ENCODE measurements at places on chromosomes 11 and 22.
A peak's percentile ranks its signal among the peaks of the same experiment; 100 is the strongest.

DNA sequence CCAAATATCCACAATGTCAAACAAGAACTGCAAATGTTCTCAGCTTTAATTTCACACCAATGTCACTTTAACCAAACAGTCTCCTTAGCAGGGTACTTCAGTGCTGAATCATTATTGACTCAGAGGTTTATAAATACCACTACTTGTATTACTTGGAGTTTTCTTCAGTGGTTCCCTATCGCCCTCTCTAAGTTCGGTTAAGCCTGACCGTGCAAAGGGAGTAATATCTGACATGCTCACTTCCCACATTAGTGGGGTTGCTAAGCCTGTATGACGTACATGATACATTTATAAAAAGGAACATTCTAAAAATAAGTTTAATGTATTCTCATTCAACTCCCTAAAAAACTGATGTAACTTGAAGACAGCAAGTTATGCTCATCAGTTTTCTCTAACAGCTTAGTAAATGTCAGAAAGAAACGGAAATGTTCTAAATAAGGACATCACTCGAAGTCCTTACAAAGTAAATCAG lies 93.1 kb upstream of the ZC3H12C start:
- DNase-seq, result no peak

GRCh38 chr11:76231121-76231738 lies 24.9 kb upstream of the WNT11 start:
- DNase-seq, result no peak

DNA sequence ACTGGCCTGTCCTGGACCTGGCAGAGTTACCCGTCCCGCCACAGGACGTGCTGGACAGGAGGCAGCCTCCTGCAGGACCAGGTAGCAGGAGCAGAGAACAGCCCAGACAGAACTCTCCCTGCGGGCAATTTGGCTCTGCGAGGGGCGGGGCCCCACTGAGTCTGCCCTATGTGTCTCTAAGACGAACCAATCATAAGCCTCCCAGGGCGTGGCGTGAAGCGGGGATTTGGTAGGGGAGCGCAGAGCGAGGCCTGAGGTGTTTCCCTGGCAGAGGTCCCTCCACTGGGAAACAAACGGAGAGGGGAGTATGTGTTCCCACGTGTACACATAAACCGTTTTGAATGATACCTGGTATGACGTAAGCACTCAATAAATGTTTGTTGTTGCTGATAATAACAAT lies 7.4 kb downstream of the CD82 start:
- no peak for DNase-seq

- no peak for DNase-seq
These were observed 13.7 kb downstream of the AMOTL1 start for GRCh38 chr11:94781837-94782236.

DNA sequence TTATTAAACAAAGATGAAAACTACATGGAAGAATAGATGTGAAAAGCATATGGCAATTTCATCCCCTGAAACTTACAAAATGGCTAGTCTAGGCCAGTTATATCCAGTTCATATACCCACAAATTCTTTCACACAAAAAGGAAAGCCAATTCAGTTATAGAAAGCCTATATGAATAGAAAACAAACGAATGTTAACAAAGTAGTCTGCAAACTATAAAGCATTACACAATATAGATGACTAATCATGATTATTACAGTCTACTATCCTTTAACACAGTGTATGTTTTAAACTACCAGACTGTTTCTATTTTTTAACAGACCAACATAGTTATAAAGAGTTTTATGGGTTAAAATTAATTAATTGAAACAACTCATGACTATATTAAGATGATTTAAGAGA lies 12.1 kb downstream of the DCUN1D5 start:
- DNase-seq, result no peak

DNA sequence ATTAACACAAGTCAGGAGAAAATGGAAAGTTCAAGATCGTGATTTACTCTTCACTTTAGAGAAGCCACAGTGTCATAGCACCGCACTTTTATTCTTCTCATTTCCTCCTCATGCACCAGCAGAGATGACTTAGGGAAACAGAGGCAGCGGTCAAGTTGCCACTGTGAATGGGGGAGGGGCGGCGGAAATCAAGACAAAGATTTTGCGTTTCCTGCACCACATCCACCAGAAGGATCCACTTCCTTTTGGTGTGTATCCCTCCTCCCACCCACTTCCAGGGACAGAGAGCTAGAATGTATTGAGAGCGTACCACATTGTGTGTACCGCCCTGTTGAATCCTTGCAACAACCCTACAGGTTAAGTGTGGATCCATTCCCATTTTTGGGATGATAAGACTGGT lies 21.8 kb downstream of the TSPAN18 start:
- no peak for DNase-seq

DNA sequence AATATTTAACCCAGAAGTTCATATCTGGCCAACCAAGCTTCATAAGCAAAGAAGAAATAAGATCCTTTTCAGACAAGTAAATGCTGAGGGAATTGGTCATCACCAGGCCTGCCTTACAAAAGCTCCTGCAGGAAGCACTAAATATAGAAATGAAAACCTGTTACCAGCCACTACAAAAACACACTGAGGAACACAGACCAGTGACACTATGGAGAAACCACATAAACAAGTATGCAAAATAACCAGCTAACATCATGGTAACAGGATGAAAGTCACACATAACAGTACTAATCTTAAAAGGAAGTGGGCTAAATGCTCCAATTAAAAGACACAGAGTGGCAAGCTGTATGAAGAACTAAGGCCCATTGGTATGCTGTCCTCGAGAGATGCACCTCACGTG lies 311.4 kb downstream of the DYNC2H1 start:
- no peak for DNase-seq

GRCh38 chr11:5090668-5091067 lies 21.3 kb downstream of the OR52E1 start:
- no peak for DNase-seq

- no peak for DNase-seq
These were observed 91.9 kb upstream of the BID start for GRCh38 chr22:17866127-17866526.

DNA sequence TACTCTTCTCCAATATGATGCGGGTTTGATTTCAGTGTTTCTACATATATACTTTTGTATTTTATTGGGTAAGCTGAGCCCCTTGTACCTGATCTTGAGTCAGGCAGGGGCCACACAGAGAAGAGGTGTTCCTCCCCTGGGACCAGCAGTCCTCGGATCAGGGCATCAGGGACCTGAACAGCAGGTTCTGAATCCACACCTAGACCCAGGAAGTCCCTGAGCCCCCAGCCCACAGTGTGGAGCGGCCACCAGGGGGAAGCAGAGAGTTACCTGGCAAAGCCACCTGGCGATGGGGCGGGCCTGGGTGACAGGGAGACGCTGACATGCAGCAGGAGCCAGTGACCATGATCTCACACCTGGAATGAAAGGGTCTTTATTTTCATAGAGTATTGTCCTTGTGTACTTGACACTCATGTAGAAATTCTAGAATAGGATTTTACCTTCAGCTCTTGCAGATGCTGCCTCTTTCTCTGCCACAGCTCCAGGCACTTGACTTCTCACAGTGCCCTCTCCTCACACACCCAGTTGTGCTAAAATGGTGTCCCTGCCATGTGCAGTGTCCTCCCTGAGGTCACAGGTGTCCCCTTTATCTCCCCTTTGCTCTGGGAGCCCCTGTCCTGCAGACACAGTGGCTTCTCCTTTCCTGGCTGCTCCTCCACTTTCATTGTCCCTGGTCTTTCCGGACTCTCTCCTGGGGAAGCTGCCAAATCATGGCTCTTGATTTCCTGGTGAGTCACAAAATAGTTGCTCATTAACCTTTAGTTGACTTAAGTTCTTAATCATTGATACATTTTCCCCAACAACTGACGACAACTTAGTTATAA lies 48.5 kb downstream of the GGTLC2 start:
- peak; percentile 59 for DNase-seq

DNA sequence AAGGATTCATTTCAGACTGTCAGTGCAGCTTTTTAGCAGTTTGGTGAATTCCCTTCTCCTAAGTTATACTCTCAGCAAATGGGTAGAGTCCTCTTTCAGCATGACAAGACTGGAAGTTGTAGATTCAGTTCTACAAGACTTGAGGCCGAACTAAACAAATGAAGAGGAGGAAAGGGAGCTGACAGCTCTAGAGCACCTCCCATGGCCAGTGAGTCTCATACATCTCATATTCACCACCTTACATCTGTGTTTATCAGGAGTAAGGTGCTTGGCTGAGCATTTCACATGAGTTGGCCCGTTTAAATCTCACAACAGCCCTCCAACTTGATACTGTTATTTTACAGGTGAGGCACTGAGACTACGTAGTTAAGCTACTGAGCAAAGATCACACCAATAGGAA lies 30.4 kb downstream of the SEZ6L start:
- DNase-seq, result no peak

- no peak for DNase-seq
These were observed 96.9 kb downstream of the MTMR3 start for GRCh38 chr22:29979777-29980321.

GRCh38 chr11:122339436-122340060 lies 223.5 kb upstream of the BLID start:
- no peak for DNase-seq

DNA sequence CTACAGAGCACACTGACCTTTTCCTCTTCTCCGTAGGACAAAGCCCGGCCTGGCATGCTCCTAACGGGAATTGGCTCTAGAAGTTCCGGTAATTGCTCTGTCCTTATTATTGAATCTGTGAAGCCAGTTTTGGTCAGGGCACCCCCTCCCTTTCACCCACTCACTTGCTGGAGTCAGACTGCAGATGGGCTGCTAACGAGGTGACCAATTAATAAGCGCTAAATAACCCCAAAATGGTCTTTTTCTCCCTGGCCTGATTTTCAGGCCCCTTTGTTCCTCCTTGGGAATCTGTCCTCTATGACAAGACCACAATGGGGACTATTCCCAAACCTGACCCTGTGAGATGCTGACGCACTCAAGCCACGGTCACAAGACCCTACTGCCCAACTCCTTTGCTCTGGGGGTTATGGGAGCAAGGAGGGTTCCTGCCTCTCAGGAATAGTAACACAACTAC lies 610.0 kb upstream of the CADM1 start:
- no peak for DNase-seq

- peak; percentile 85 for DNase-seq
These were observed 38.5 kb upstream of the CYP2D6 start for GRCh38 chr22:42169055-42169469.

DNA sequence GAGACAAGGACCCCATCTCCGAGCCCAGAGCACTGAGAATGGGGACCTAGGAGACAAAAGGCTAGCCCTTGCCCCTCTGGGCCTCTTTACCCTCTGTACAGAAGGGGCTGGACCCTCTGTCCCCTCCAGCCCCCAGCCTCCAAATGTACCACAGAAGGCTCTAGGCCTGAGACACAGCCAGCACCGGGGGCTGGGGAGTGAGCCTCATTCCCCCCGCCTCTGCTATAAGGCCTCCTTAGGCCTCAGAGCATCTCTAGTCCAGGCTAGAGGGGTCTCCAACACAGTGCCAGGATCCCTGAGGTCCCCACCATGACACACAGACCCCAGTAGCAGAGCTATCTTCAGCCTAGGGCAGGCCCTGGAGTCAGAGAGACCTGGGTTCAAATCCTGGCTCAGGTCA lies 4.8 kb downstream of the SMTN start:
- no peak for DNase-seq

DNA sequence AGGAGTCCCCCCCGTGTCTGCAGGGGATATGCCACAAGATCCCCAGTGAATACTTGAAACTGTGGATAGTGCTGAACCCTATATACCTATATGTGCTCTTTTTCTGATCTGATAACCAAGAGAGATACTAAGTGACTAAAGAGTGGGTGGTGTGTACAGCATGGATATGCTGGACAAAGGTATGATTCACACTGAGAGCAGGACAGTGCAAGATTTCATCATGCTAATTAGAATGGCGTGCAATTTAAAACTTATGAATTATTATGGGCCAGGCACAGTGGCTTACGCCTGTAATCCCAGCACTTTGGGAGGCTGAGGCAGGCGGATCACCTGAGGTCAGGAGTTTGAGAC lies 90.2 kb upstream of the ALKBH3 start:
- DNase-seq, result no peak

DNA sequence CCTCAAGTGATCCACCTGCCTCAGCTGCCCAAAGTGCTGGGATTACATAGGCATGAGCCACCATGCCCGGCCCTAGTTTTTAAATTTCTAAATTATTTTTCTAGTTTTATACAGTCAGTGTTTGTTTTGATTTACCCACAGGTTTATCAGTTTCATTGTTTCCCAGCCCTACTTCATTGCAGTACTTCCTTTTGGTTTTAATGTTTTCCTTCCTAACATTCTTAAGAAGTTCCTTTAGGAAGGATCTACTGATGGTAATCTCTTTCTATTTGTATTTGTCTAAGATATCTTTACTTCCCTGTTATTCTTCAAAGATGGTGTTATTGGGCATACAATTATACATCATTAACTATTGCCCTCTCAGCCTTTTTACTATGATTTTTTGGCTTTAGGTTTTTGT lies 4.9 kb upstream of the EXT2 start:
- DNase-seq, result no peak

- DNase-seq, result no peak
These were observed 54.1 kb upstream of the SOX6 start for GRCh38 chr11:16410479-16410878.

DNA sequence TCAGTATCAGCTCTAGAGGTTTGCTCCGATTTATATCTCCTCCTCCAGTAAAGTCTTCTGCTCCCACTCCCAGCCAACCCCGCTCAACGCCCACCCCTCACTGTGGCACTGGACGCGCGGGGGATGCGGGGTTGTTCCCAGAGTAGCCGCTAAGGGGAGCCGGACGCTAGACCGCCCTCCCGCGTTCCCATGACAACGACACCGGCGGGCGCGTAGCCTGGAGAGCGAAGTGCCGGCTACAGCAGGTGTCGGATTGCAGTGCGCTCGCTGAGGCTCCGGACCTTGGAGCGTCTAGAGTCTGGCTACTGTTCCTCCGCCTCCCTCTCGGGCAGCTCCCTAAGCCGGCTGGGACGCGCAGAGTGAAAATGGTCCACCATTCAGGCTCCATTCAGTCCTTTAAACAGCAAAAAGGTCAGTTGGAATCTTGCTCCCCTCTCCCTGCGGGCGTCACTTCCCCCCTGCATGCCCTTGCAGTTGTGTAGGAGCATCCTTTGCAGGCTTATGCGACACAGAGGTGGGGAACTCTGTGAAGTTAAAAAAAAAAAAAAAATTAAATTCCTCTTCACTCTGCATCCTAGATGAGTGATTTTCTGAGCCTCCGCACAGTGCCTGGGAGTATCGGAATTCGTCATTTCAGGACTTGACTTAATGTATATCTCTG lies at the start of gene ANO3:
Gene ANO3 (plus strand): TSS at position 220 of the 661 bp plus-strand sequence. CDS start 146 bp downstream, at position 366.
- peak; percentile 21 for DNase-seq

- DNase-seq, result no peak
These were observed 3.6 kb upstream of the PRRG4 start for GRCh38 chr11:32826113-32826512.

DNA sequence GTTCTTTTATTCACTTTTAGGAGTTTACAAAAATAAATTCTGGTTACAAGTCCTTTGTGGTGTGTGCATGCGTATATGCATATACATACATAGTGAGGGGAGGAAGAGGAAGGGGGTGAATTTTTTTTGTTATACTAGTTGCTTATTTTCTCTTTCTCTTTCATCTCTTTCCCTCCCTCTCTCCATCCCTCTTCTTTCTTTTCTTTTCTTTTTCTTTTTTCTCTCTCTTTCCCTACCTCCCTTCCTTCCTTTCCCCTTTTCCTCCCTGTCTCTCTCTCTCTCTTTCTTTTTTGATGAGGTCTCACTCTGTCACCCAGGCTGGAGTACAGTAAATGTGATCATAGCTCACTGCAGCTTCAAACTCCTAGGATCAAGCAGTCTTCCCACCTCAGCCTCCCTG lies 14.1 kb downstream of the PPP6R2 start:
- DNase-seq, result no peak
